Cortex of kidney (tissue), 1 donor: ENCODE measurements at places on chromosomes 1 and 21.

- DNase-seq = no peak
Measured at GRCh38 chr1:246020211-246020954, 486.7 kb downstream of the SMYD3 start.

- no peak for DNase-seq
Measured at GRCh38 chr1:13763991-13764390, 64.0 kb downstream of the PRDM2 start.

DNA sequence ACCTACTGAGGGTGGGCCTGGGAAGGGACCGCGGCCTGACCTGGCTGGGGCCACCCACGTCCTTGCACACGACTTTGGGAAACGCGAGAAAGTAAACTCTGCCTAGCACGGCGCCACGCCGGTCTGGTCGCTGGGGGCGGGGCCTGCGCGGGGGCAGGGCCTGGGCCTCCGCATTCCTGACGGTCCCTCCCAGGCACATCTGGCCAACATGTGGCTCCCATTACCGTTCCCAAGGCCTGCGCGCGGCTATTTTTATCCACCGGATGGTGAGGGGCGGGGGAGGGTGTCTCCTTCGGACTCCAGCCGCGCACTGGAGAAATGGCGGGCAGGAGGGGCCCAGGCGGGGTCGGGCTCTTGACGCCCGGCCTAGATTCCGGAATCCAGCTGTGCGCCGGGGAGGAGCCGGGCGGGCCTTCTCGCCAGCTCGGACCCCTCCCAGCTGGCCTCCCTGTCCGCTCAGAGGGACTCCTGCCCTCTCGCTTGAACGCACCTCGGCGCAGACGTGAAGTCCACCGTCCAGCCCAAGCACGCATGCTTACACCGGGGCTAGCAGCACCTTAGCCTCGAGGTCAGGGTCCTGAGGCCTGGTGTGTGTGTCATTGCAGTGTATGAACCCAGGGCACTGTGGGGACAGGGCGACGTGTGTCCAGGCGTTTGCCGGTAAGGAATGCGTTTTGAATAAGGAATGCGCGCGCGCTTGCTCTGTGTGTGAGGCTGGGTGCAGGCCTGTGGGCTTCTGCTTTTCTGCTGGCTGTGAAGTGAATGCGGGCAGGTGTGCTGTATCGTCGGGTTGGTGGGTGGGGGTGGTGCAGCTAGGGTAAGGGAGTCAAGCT, 2.1 kb downstream of the EVA1B start:
- DNase-seq = no peak

GRCh38 chr1:36513676-36514473, 31.2 kb upstream of the CSF3R start:
- no peak for DNase-seq

GRCh38 chr21:28936036-28936435, 56.6 kb downstream of the LTN1 start:
- no peak for DNase-seq

- no peak for DNase-seq
Measured at GRCh38 chr1:89444791-89445190, 79.8 kb upstream of the LRRC8B start.

DNA sequence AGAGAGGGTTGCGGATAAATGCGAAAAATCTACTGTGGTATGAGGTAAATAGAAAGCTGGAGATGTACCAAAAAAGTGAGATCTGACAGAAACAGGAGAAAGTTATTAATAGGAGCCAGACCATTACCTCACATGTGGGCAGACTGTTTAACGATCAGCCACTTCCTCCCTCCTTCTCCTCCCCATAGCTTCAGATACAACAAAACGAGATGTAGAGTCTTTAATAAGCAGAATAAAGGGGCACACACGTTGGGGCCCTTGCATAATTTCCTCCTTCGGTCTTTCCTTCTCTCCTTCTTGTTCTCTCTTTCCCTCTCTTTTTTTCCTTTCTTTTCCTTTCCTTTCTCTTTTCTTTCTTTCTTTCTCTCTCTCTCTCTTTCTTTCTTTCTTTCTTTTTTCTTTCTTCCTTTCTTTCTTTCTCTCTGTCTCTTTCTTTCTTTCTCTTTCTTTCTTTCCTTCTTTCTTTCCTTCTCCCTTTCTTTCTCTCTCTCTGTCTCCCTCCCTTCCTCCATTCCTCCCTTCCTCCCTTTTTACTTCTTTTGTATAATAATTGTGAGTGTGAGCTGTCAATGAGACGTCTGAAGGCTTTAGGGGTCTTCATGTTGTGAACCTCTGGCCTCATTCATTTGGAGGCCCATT, 242.1 kb downstream of the GRIK1 start:
- DNase-seq = no peak

- no peak for DNase-seq
Measured at GRCh38 chr1:29870621-29871020, 634.3 kb downstream of the PTPRU start.

DNA sequence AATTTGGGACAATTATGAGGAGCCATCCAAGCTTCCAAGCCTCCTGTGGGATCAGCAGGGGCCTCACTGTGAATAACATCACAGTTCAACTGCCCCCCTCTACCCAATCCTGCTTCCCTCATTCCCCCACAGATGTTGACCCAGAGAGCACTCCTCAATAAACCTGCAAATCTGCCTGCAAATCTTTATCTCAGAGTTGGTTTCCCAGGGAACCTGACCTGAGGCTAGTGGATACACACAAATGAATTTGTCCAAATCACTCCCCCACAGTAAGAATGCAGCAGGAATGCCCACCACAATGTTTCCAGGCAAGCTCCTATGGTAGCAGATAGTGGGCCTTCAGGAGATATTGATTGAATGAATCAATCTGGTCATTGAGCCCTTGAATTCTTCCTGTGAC, 56.4 kb upstream of the HIVEP3 start:
- DNase-seq = no peak

GRCh38 chr1:15650433-15650832, 33.2 kb downstream of the DDI2 start:
- no peak for DNase-seq

- no peak for DNase-seq
Measured at GRCh38 chr1:231216498-231216897, 24.5 kb upstream of the GNPAT start.

DNA sequence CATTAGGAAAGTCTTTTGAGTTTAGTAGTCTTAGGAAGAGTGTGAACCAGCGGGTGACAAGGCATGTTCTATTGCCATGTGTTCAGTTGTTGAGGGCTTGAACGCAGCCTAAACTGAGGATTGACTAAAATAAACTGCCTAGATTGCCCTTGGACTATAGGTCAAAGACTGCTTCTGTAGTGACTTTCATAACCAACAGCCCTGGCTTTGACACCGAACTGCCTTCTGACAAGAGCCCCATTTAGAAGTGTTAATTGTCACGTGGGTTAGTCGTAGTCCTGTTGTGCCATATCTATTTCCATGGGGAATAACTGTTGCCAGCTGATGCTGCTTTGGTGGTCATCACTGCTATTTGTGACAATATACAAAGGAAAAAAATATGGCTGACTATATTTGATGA, 90.4 kb downstream of the TGFB2 start:
- DNase-seq = no peak

DNA sequence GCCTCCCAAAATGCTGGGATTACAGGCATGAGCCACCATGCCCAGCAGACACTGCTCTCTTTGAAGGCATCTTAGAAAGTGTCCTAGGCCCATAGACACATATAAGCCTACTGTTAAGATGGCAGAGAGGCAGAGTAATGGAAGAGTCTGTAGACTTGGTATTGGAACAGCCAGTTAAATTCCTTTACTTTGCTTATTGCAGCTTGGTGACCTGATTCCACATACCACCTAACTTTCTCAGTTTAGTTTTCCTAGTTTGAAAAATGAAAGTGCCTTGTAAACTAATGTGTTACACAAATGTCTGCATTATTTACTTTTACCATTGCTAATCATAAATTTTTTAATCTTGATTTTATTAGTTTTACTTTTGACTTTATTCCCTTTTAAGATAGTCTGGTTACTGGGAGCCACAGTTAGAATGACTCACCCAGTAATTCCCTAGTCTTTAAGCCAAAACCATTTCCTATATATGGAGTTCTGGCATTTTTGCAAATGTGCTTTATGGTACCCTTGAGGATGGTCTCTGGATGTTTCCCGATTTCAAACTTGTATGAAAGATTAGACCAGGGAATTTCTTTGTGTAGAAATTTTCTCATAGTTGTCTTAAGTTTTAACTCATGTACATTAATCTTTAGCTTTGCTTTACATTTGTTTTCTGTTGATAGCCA, 6.4 kb downstream of the SMAP2 start:
- DNase-seq = no peak

DNA sequence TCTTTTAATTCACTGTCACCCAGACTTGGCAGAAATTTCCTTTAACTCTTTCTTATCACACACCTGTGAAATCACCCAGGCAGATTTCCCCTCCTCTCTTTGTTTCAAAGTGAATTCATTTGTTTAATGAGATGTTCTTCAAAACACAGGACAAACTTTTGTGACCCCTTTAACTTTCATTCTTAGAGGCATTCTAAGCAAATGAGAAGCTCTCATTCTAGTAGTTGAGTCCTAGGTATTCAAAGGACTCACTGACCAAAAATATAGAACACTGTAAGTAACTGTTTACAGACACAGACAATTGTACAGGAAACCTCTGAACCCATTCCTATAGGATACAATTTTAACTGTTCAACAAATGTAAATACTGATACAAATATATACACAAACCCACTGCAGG, 16.9 kb downstream of the LRRC8C start:
- DNase-seq = no peak

DNA sequence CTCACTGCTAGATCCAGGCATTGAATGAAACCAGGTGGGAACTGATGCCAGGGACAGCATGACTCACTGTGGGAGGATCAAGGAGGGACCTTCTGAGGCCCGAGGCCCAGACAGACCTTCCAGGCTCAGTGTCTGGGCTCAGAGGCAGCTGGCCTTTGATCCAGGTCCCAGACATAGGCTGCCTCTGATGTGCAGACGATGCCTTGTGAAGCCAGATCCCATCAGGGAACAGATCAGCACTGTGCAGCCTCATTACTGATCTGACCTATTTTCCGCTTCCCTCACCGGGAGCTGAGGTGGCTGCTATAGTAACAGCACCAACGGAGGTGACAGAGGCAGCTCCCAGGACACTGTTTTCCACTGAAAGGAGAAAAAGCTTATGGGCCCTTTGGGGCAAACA, 399.5 kb downstream of the MATN1 start:
- no peak for DNase-seq

DNA sequence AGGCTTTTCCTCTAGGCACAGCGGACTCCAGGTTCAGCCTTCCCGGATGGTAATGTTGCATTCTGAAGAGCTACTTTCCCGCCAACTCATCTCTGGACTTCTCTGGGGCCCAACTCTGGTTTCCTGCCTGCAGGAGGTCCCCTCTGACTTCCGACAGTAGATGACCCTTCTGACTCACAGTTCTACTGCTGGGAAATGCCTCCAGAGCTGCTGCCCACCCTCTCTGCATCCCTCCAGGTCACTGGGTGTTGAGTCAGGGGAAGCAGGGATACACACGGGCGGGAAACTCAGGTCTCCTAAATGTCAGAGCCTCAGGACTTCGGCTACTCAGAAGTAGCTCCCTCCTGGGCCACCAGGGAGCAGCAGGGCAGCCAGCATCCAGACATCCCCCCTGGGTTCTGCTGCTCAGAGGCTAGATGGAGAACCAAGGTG, 2.1 kb upstream of the KIF21B start:
- no peak for DNase-seq
